ENCODE measurements at places on chromosomes 3 and 15. TPM values are rescaled to one million over a fixed set of nuclear protein-coding genes. Genes with fewer than 3 reads are reported as not detected.

SUCNR1 gene
- 3.2 TPM for total RNA-seq

LEKR1 gene
- not detected for total RNA-seq

TMEM212 gene
- total RNA-seq = not detected

DNA sequence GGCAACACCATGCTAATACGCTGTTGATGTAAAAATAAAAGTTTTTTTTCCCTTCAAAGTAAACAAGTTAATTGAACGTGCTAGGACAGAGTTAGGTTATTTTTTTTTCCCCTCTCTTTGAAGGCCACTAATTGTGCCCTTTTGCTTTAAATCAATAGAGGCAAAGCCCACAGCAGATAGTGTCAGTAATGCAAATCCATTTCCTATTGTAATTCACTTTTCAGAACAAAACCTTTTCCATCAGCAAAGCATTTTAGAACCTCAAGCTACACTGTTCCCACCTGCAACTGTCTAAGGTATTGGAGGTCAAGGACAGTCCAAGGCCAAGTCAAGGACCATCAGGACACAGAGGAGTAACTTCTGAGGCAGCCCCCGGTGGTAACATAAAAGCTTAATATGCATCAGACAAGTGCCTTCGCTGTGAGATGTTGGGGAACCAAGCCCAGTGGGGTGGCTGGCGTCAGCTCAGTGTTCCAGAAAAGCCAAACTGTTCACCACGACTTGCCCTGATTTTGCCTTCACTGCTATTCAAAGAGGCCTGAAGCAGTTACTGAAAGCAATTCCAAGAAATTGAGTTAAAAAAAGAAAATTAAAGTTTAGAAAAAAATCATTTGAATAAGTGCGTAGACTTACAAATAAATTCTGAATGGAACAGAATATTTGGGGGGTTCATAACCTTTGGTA is 65.8 kb upstream of the ICE2 start:
- no peak for DNase-seq

GRCh38 chr3:45082142-45082538 is 56.0 kb downstream of the CLEC3B start:
- no peak for DNase-seq

GRCh38 chr15:38374556-38374955 is 79.4 kb upstream of the FAM98B start:
- no peak for DNase-seq

GRCh38 chr3:161025911-161026310 is 79.2 kb downstream of the B3GALNT1 start:
- no peak for DNase-seq
